Suprapubic skin (tissue), 4 donors: ENCODE measurements at places on chromosomes 5 and 9. TPM values are rescaled to one million over a fixed set of nuclear protein-coding genes. Genes with fewer than 3 reads are reported as not detected.
A peak's percentile ranks its signal among the peaks of the same experiment; 100 is the strongest.

Gene QRFP
- not detected for total RNA-seq

DNA sequence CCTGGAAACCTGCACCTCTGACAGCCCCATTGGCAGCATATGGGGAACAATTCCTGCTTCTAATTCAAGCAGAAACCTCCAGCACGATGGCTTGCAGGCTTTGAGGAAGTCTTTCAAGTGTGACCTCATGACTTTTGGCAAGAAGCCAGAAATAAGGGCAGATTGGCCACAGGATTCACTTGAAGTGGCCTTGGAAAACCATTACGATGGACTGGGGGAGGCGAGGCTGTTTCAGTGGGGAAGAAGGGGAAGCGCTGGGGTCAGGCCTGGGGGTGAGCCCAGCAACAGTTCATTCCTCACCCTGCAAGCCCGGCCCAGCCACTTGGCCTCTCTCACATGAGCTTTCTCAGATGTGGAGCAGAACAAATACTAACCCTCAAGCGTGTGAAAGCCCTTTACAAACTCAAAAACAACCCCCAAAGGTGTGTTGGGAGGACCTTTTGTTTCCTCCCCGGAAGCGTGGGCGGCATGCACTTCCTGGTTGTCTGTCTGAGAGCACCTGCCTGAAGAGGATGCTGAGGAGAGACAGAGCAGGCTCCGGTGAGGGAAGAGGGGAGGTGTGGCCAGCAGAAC lies 26.9 kb upstream of the EEIG1 start:
- H3K36me3 ChIP-seq: no peaks in the 10 kb centered on the region
- peak; percentile 68 for DNase-seq
- no peaks in the 10 kb centered on the region for H3K27me3 ChIP-seq
- H3K27ac ChIP-seq: no peak overlapping the region
- no peak overlapping the region for H3K4me3 ChIP-seq
- H3K4me1 ChIP-seq: peaks cover 14% of the 10 kb centered on the region

GRCh38 chr9:1939926-1940368 lies 75.2 kb upstream of the SMARCA2 start:
- H3K4me3 ChIP-seq: no peak overlapping the region
- no peaks in the 10 kb centered on the region for H3K36me3 ChIP-seq
- DNase-seq: no peak

Gene SPATA6L
- 3.5 TPM for total RNA-seq

GRCh38 chr5:111997711-111998110 lies 240.7 kb upstream of the NREP start:
- H3K4me3 ChIP-seq: no peak overlapping the region
- H3K27ac ChIP-seq: no peak overlapping the region
- H3K36me3 ChIP-seq: no peaks in the 10 kb centered on the region
- DNase-seq: peak; percentile 55

GRCh38 chr5:136901-137300 lies 44.9 kb downstream of the PLEKHG4B start:
- H3K36me3 ChIP-seq: no peaks in the 10 kb centered on the region
- no peaks in the 10 kb centered on the region for H3K27me3 ChIP-seq
- H3K27ac ChIP-seq: no peak overlapping the region
- H3K4me1 ChIP-seq: no peaks in the 10 kb centered on the region
- H3K4me3 ChIP-seq: no peak overlapping the region

DNA sequence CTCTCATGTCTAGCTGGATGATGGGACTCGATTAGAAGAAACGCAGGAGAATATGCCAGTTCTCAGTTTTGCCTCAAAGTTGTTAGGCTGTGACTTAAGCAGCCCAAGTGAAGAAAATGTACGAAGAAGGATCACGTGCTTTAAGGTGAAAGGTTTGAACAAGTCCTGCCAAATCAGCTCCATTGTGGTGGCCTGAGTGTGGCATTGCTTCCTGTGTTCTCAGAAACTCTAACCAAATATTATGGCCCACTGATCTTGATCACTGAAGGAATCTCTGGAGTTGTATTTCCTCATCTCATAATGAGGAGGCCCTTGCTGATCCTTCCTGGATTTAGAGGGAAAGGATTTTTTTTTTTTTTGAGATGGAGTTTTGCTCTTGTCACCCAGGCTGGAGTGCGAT lies 44.0 kb downstream of the OTULIN start:
- H3K4me3 ChIP-seq: no peak overlapping the region
- no peak overlapping the region for H3K27ac ChIP-seq
- no peak for DNase-seq
